ENCODE measurements at places on chromosomes 12 and 14.

GRCh38 chr12:21165048-21165447, 34.1 kb downstream of the SLCO1B1 start:
- no peak for DNase-seq

DNA sequence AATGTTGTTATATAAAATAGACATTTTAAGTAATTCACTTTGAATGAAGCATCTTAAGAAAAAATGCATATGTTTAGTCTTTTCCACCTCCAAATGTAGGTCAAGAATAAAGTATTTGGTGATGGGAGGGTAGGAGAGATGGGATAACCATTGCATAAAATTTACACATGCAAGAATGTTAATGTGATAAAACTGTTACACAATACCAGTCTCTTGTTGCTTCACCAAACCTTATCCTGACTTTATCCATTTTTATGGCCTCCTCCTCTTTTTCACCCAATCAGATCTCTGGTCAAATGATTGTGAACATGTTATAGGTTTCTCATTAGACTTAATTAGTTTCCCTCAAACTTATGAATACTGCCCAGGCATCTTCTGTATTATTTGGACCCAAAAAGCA, 994.5 kb upstream of the FLRT2 start:
- DNase-seq, result no peak

- DNase-seq, result no peak
Observed at GRCh38 chr12:120091371-120092090, 25.0 kb downstream of the RAB35 start.

DNA sequence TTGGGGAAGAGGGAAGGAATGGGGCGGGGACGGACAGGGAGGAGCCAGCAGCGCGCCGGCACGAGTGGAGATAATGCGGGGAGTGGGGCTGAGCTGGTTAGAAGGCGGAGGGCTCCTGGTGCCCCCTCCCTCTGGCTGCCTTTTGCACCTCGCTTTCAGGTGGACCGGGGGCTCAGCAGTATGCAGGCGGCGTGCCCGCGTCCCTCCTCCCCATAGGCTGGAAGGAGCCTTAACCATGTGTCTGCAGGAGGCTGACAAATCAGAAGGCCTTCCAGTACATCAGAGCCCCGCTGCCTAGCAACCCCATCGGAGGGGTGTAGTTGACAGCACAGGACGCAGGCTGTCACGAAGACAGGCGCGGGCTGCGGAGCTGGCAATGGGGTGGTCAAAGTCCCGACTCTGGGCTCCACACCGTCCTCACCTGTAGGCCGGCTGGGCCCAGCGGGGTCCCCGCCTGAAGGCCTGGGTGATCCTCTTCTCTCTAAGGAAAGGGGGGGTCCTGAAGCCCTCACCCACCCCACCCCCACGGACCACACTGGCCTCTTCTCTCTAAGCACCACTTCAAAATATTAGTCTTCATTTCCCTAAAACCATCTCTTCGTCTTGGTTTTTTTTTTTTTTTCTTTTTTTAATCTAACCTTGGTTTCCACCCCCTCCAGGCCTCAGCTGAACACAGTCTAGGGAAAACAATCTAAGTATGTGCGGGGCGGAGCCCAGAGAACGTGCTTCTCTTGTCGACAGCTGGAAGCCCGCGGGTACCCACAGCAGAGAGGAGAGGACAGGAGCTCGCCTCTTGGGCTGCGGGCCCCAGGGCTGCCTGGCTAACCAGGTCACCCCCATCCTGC, 44.5 kb downstream of the KDM2B start:
- peak; percentile 43 for DNase-seq

- DNase-seq, result no peak
Observed at GRCh38 chr12:1934068-1934467, 15.6 kb upstream of the CACNA2D4 start.

GRCh38 chr14:52031781-52032180, 37.1 kb downstream of the NID2 start:
- DNase-seq, result no peak

- no peak for DNase-seq
Observed at GRCh38 chr12:5429741-5430557, 2.0 kb upstream of the NTF3 start.

GRCh38 chr14:99321955-99322730, 50.1 kb upstream of the BCL11B start:
- no peak for DNase-seq

DNA sequence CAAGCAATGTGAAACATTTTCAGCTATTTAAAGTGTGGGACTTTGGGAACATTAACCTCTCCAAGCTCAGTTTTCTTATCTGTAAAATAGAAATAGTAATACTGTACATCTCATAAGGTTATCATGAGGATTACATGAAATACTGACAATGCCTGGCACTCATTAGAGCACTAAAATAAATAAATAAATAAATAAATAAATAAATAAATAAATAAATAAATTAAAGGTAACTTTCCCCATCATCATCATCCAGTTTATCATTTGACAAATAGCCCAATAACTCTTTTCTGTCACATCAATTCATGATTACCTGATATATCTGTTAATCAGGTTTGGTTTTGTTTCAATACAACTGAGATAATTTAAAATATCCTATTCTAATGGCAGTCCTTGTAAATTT, 48.5 kb downstream of the EFCAB11 start:
- no peak for DNase-seq

GRCh38 chr12:29706311-29706710, 77.4 kb downstream of the TMTC1 start:
- no peak for DNase-seq

DNA sequence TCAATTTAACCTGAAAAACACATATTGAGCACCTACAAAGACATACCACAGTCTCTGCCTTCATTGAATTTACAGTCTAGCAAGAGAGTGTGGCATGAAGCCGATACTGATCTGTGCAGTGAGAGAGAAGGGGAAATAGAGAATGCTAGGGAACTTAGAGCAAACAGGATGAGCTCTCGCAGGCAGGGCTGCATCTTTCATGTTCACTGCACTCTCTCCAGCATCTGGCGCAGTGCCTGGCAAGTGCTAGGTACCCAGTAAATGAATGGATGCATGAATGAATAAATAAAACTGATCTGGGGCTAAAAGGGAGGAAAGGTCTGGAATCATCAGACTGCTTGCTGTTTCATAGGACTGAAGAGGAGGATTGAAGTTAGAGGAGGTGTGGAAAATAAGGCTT, 256.5 kb upstream of the NPAS3 start:
- no peak for DNase-seq

DNA sequence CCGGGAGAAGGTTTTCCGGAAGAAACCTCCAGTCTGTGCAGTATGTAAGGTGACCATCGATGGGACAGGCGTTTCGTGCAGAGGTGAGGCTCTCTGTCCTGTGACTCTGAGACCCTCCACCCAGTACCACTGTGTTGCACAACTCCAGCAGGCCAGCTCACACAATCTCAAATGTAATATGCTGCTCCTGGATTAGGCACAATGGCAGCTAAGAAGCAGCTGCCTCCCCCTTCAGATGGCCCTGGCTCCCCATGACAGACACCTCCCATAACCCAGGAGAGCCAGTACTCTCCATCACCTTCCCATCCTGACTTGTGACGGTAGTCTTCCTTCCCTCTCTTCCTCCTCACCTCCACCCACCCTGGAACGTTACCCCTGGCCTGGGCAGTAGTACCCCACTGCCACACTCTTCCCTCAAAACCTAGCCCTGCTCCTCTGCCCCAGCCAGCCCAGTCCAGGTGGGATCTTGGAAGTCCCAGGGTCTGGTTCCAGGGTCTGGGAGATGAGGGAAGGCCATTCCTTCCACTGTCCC, 2.1 kb downstream of the TNS2 start:
- DNase-seq, result no peak

- no peak for DNase-seq
Observed at GRCh38 chr14:77965919-77966435, 166.1 kb downstream of the ADCK1 start.

GRCh38 chr12:24075650-24076049, 126.2 kb upstream of the SOX5 start:
- no peak for DNase-seq

DNA sequence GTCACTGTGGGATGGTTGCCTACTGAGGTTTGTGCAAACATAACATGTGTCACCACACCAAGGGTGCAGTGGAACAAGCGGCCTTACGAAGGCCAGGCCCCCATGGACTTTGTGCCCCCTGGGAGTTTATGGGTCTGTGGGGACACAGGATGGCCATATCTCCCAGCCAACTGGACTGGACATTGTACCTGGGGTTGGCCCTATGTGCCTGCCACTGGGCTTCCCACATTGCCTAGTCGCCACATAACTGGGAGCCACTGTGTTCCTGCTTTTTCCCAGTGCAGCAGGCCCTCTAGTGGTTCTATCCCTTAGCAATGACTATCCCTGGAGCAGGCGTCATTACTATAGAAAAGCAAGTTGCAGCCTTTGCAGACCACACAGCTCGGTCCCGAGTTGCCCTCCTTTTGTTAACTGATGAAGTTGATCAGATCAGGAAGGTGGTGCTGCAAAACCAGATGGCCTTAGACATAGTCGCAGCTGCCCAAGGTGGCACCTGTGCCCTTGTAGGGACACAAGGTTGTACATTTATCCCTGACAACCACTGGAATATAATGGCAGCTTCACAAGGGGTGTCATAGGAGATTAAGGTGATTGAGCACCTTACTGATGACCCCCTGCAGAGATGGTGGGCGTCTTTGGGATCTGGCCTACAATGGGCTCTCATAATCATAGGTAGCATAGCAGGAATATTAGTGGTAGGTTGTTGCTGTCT, 15.2 kb upstream of the RNASE12 start:
- DNase-seq, result no peak

GRCh38 chr12:75738486-75738885, 227.1 kb upstream of the KRR1 start:
- peak; percentile 71 for DNase-seq

- no peak for DNase-seq
Observed at GRCh38 chr12:48978291-48978740, at the start of gene WNT1. Gene WNT1, plus strand, starts transcription at chr12:48978322. Its CDS starts 329 bp downstream, at chr12:48978651.

DNA sequence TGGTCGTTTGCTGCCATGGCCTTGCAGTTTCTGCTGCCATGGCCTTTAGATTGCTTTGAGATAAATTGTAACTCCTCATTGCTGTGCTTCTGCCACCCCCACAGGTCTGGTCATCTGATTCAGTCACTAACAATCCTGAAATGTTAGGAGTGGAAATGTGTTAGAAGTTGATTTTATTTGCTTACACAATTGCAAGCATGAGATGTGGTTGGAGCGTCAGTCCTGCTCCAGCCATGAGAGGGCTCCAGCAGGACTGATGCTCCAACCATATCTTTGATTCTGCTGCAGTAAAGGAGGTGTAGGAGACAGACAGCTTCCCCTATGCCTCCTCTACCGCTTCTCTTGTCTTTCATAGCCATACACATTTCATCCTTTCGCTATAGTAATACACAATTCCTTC, 226.8 kb upstream of the RGS6 start:
- DNase-seq, result no peak

- DNase-seq, result no peak
Observed at GRCh38 chr12:110284597-110284996, 3.5 kb downstream of the ATP2A2 start.

GRCh38 chr12:55024575-55024974, 4.8 kb downstream of the NEUROD4 start:
- no peak for DNase-seq

GRCh38 chr14:68384335-68384734, 408.5 kb downstream of the ZFP36L1 start:
- DNase-seq, result no peak

DNA sequence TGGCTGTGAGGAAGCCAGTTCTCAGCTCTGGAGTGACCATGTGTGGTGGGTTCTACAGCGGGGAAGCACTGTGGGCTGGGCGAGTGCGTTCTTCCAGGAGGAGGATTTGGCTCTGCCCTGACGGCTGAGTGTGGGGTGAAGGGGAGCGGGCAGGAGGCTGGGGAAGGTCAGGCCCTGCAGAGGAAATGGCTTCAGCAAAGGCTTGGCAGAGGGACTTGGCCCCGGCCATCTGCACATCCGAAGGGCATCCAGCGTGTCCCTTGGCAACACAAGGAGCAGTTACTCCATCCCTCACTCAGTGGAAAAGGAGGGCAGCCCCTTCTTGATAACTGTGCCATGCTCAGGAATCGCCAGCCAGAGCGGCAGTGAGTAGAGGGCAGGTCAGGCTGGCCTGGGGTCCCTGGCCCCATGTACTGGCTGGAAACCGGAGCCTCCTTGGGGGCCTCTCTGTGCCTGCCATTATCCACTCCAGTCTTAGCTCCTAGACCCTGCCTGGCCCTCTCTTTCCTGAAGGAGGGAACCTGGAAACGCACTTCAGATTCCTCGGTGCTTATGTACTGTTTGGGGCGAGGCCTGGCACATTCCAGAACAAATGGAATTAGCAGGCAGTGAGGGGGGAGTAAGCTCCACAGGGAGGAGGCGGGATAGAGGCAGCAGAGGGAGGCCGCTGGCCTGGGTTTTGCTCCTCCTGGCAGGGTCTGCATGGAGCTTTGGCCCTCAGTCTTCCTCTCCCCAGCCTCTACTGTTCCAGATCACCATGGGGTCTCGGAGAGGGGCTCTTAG, 133.6 kb upstream of the NCOR2 start:
- no peak for DNase-seq

DNA sequence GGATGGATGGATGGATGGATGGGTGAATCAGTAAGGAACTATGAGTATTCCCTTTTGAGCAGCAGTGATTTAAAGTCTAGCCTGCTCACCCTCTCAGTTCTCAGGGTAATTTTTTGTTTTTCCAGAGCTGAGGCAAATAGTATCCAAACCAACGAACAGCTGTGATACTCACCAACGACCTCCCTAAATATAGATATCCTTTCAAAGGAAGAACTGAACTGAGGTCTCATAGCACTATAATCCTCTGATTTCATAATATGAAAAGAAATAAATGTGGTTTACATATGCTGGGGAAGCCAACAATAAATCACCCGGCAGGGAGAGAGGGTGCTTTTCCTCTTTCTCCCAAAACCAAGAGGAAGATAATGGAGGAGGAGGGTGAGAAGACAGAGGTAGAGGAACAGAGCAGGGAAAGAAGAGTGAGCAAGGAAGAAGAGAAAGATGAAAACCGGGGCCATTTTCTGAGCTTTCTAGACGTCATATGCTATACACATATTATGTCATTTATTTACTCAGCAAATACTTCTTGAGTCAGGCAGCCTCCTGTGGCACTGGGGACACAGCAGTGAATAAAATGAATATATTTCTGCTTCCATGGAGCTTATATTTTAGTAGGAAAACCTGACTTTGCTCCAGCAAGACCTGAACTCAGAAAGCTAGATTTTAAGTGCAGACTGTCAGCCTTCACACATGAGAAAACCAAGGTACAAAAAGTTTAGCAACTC, 710.7 kb upstream of the TBX3 start:
- no peak for DNase-seq
